Tibial artery (tissue), 4 donors: ENCODE measurements at places on chromosomes 2 and 18.

- DNase-seq: no peak
Measured at GRCh38 chr18:55031979-55032378, 72.7 kb upstream of the CCDC68 start.

- DNase-seq: no peak
Measured at GRCh38 chr2:171187177-171187576, 26.5 kb upstream of the TLK1 start.

- no peak for DNase-seq
Measured at GRCh38 chr2:236861944-236862343, 223.7 kb upstream of the COPS8 start.

GRCh38 chr2:200354833-200355751 lies 48.6 kb downstream of the SPATS2L start:
- DNase-seq: no peak

DNA sequence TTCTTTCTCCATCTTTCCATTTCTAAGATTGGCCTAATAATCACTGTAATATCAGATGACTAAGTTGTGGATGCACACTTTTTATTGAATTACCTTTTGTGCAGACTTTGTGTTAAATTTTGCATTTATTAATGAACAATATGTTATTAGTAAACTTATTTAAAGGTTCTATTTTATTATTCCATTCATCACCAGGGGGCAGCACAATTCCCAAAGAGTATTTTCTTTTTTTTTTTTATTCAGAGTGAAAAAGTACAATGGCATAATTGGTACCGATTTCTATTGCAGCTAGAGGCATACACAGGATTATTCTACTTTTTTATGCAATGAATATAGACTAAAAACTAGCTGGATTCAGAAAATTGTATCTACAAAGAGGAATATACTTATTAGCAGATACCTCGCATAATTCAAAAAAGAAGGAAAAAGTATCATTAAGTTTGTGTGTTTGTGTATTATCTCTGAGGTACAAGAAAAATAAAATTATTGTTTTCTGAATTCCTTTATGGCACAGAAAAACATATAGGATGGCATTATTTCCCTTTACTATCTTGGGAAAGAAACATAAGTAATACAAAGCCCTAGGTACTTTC lies 390.6 kb downstream of the ERBB4 start:
- DNase-seq: no peak

DNA sequence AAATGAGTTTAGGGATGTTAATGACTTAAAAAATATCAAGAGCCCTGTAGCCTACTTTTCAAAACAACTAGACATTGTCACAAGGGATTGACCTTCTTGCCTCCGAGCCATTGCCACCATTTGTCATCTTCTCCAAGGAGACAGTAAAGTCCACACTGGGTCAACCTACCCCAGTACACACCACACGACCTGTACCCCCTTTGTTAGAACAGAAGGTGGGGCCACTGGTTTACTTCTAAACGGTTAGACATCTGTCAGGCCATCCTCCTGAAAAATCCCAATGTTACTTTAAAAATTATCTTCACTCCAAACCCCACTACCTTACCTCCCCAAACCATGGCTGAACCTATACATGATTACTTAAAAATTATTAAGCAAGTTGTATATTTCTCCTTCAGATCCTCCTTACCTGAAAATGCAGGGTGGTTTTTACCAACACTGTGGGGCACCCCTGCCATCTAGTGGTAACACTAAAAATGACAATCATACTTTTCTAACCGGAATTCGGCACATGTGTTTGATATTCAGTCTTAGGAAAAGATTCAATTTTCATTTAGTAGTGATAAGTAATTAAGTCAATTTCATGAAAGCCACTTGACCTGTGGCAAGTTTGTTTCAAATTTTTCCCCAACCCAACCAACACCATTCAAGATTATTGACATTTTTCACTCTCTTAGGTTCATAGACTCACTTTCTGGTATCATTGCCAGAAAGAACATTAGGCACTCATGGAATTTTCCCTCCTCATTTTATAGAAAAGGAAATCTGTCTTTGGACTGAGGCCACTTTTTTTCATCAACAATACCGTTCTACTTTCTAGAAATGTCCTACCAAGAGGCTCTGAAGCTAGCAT lies 265.3 kb upstream of the PKDCC start:
- no peak for DNase-seq

DNA sequence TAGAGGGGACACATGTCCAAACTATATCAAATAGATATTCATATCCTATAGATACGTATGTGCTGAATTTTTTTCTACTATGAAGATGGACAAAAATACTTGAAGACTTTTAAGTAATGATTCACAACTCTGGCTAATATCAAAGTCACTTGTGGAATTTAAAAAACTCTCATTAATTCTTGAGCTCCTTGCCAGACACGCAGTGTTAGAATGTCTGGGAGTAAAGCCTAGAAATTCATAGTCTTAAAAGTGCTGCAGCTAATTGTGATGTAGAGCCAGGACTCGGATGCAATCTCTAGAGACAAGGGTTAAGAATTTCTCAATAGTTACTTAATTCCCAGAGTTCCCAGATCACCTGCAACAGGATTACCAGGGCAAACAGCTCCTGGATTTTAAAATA lies 107.4 kb downstream of the ARL6IP6 start:
- DNase-seq: no peak

DNA sequence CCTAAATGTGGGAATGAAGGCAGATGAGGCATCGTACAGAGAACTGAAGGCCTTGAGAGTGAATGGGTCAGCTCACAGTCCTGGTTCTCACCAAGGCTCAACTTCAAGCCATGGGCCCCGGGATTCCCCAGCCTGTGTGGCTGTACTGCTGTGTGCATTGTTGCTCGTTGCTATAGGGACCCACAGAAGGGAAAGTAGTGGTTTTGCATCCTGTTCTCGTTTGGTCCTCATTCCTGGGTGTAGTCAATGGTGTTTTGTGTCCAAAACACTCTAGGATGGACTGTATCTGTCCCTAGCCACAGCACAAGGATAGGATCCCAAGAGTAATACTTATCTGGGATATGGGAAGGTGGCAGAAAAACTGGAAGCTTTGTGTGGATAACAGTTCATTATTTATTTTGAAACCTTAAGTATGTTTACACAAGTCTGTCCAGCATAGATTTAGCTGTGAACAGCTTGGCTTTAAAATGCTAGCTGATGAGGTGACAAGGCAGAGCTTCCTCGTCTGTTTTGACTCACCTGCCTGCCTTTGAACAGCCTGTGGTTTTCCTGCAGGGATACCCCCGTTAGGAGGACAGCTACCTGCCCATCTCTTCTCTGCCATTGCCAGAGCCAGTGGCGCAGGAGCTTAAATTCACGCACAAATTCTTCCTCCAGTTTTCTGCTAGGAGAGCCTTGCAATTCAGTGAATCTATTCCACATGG lies 85.0 kb downstream of the WDSUB1 start:
- DNase-seq: no peak

GRCh38 chr2:159106109-159106508 lies 137.7 kb downstream of the TANC1 start:
- no peak for DNase-seq

- no peak for DNase-seq
Measured at GRCh38 chr2:209577376-209578357, 153.8 kb downstream of the MAP2 start.

- DNase-seq: no peak
Measured at GRCh38 chr2:68387408-68388350, 22.6 kb downstream of the PLEK start.

DNA sequence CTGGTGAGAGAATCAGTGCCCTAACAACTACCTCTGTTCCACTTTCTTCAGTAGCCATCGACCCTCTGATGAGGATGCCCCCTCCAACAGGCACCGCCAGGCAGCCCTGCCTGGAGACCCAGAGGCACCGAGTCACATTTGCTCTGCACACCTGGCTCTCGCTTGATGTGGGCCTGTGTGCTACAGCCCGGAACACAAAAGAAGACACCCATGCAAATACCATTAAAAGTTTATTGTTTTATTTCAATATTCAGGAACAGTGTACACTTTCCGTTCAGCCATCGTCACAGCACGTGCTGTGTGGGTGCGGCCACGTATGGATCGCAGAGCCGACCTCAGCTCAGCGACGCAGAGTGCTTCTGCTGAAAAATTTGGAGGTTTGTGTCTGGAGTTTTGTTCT lies 154.0 kb downstream of the MBP start:
- no peak for DNase-seq

DNA sequence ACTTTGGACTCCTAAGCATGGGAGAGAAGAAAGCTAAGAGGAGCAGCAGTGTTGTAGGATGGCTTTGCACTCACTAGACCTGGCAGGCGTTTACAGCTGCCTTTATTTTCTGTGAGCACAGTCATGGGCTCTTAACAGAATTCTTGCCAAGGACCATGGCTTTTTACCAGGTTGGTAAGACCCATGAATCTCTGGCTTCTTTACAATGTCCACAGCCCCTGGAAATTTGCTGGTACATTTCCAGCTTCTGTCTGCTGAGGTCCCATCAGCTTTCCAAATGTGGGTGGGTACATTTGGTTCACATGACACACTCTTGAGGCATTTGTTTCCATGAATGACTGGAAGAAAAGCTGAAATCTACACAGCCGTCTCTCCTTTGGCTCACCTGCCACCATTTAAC lies 162.7 kb downstream of the PPP1R1C start:
- peak; percentile 71 for DNase-seq

GRCh38 chr2:16425462-16426336 lies 239.9 kb downstream of the CYRIA start:
- no peak for DNase-seq

- no peak for DNase-seq
Measured at GRCh38 chr2:1796232-1796930, 52.1 kb upstream of the PXDN start.

DNA sequence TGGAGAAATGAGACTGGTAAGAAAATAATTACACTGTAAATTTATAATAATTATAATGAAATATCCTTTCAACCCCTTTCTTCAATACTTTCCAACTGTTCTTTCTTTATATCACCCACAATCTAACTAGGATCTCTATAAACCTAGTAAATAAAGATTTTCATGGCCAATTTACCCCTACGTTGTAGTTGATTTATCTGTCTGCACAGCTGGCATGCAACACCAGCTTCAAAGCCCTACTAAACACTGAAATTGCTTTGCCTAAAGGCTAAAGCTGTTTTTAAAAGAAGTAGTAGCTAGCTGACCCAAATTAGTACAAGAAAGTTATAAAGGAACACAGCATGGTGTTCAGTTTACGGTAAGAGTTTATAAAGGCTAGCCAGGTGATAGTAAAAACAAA lies 140.1 kb downstream of the NOL4 start:
- no peak for DNase-seq

DNA sequence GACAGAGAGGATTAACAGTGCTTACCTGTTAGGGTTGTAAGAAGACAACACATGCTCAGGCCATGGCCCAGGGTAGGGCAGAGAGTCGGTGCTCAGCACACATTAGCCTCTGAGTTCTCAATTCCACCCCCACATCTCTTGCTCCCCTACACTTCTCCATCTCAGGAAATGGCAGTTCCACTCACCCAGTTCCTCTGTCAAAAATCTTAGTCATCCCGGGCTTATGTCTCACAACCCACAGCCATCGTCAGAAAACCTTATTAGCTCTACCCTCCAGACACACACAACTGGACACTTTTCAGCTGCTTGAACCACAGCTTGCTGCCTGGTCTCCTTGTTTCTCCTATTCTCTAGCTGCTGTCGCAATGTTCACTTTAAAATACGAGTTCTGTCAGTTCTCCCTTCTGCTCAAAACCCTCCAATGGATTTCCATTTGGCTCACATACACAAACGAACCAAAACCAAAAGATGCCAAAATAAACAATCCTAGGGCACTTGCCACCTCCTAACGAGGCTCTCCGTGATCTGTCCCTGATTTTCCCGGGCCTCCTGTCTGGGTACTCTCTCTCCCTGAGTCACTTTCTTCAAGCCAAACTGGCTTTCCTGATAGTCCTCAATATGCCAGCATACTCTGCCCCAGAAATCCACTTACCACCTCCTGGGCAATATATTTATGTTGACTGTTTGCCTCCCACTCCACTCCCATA lies 89.7 kb downstream of the KCTD1 start:
- DNase-seq: no peak
